ENCODE measurements at places on chromosomes 2 and 18.

DNA sequence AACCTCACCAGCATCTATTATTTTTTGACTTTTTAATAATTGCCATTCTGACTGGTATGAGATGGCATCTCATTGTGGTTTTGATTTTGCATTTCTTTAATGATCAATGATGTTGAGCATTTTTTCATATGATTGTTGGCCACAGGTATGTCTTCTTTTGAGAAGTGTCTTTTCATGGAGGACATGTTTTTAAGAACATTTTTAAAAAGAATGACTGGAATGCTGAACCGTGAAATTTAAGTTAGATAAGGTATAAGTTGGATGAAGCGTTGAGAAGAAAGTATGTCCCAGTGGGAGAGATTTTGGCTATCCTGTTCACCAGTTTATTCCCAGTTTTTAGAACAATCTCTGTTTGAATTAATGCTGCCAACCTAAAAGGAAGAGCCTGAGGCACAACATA is 365.9 kb downstream of the CELF4 start:
- DNase-seq, result no peak

DNA sequence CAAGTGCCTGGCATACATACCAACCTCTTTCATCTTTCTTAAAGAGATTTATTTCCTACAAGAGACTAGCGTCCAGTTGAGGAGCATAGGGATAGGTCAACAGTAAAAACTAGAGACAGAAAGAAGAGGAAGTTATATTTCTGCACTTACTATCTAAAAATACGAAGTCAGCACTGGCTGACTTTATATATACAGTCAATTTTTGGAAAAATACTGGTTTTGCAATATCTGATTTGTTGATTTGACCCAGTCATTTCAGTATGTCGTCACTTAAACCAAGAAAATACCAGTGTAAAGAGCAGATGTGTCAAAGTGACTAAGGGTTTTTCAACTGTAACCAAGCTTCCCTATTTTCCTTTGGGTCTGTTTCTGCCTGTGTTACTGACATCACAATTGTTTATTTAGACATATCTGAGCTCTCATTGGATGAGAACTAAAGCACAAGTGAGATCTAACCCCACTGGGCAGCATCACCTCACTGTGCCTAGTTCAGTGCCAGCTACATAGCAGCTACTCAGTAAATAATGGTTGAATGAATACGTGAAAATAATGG is 23.0 kb downstream of the CYTIP start:
- DNase-seq, result no peak

GRCh38 chr18:10525371-10525691 is 496 bp upstream of the NAPG start:
- no peak for DNase-seq

GRCh38 chr2:6443061-6443823 is 422.5 kb downstream of the CMPK2 start:
- no peak for DNase-seq

- peak; percentile 34 for DNase-seq
Measured at GRCh38 chr18:711657-712400, 601 bp downstream of the ENOSF1 start.

Data from SHP77 treated with DMSO at 0.1 percent for 48 hours (cell line).